ENCODE measurements at places on chromosomes 4 and X. TPM values are rescaled to one million over a fixed set of nuclear protein-coding genes. Genes with fewer than 3 reads are reported as not detected.

Gene BANK1
- total RNA-seq = 0.68 TPM

Gene C4orf54
- not detected for total RNA-seq

Gene MMGT1
- 19.3 TPM for total RNA-seq

- no peak for DNase-seq
Observed at GRCh38 chr4:3681191-3681590, 85.0 kb upstream of the ADRA2C start.

DNA sequence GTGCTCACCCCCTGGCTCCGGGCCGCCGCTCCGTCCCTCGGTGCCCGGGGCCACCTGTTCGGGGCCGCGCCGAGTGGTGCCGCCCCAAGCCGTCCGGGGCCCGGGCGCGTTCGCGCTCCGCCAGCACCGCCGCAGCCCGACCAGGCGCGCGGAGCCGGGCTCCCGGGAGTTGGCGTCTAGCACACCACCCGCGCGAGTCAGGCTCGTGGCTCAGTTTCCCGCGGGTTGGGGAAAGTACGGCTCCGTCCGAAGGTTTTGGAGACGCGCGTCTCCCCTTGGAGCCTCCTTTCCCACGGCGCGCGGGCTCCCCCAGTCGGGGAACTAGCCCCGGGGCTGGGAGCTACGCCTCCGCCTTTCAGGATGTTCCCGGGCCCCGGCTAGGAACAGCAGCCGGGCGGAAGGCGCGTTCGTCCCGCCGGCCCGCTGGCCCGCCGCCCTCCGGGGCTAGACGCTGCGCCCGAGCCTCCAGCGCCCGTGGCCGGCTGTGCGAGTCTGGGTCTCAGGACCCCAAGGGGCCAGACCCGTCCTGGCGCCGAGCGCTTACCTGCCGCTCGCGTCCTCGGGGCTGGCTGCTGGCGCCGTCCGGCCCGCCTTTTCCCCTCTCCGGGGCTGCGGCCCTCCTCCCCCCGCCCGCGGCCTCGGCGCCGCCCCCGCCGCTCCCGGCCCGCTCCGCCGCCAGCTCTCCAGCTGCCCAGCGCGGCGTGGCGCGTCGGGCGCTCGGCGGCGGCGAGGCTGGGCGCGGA is at the start of gene ADGRG2:
Gene ADGRG2, minus strand, starts transcription at position 571 of the 743 bp plus-strand sequence. CDS start 53,634 bp downstream, outside the sequence.
- no peak for DNase-seq

DNA sequence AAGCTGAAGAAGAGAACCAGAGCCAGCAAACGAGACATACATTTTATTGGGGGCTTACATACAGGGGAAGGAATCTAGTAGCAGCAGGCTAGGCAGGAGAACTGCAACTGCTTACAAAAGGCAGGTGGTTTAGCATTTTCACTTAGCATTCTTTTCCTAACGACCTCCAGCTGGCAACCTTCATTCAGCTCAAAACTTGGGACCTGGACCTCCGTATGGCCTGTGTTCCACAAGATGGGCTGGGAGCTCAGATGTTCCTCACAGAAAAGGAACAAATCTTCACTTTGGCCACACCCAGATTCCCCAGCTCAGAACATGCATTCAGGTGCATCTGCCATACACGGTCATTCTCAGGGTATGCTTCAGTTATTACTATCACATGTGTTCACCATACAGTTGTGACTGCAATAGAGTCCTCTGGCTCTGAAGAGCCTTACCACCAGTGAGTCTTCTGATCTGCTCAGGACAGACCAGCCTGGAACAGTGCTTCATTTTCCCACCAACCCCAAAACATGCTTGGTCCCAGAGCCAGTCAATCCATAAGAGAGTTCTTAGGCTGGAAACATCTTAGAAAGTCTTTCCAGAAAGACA is 29.6 kb upstream of the AP1AR start:
- DNase-seq = no peak

All from activated CD4-positive, alpha-beta memory T cell treated with anti-CD3 and anti-CD28 coated beads, Interleukin-2, amount 10 ng/mL, durations not matched to agents 7 days and 5 days (primary cell).